ENCODE measurements at places on chromosomes 5 and 9.

DNA sequence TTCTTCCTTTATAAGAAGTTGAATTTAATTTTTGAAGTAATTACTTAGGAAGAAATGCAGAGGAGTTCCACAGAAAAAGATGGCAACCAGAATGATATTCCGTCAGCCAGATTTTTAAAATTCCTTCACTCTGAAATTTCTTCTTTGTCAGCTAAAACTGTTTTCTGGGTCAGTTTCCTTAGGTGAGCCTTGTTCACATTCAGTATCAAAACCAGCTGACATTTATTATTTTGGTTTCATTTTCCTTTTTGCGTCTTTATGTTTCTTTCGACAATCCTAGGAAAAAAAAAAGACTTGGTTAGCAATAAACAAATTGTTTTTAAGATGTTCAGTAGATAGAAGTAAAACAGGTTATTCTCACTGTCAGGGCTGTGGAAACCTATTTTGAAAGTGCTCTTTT is 4.1 kb upstream of the IARS1 start:
- peaks cover 19% of the 10 kb centered on the region for H3K36me3 ChIP-seq
- H3K27me3 ChIP-seq, result no peaks in the 10 kb centered on the region
- H3K4me1 ChIP-seq, result peaks cover 17% of the 10 kb centered on the region
- no peak overlapping the region for H3K27ac ChIP-seq

DNA sequence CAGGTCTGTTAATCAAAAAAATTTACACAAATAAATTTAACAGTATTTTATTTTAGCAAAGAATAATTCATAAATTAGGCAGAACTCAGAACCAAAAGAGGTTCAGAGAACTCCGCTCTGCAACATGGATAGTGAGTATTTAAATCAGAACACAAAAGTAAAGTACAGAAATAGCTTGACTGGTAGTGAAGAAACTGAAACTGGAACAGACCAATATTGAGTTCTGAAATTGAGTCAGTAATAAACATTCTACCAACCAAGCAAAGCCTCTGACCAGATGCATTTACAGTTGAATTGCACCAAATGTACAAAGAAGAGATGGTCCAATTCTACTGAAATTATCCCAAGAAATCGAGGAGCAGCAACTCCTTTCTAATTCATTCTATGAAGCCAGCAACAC is 1542.8 kb downstream of the EFNA5 start:
- H3K4me1 ChIP-seq, result no peaks in the 10 kb centered on the region
- no peaks in the 10 kb centered on the region for H3K36me3 ChIP-seq
- H3K4me3 ChIP-seq, result no peak overlapping the region

DNA sequence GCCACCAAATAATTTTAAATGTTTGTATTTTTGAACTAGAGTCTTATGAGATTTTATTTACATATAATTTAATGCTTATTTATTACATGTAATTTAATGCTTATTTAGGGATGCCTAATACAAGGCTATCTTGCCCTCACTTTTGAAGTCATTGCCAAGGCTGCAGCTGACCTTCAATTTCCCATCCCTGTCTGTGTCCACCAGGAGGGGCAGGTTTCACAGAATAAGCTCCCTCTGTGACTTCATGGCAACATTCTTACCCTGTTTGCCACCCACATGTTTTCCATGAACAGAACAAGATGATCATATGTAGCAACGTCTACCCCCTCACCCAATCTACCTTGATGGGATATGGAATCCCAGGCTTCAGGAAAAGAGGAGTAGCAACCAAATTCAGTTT is 27.0 kb downstream of the C5 start:
- H3K36me3 ChIP-seq, result no peaks in the 10 kb centered on the region
- no peak overlapping the region for H3K4me3 ChIP-seq
- DNase-seq, result no peak
- no peak overlapping the region for H3K27ac ChIP-seq
- no peaks in the 10 kb centered on the region for H3K27me3 ChIP-seq

DNA sequence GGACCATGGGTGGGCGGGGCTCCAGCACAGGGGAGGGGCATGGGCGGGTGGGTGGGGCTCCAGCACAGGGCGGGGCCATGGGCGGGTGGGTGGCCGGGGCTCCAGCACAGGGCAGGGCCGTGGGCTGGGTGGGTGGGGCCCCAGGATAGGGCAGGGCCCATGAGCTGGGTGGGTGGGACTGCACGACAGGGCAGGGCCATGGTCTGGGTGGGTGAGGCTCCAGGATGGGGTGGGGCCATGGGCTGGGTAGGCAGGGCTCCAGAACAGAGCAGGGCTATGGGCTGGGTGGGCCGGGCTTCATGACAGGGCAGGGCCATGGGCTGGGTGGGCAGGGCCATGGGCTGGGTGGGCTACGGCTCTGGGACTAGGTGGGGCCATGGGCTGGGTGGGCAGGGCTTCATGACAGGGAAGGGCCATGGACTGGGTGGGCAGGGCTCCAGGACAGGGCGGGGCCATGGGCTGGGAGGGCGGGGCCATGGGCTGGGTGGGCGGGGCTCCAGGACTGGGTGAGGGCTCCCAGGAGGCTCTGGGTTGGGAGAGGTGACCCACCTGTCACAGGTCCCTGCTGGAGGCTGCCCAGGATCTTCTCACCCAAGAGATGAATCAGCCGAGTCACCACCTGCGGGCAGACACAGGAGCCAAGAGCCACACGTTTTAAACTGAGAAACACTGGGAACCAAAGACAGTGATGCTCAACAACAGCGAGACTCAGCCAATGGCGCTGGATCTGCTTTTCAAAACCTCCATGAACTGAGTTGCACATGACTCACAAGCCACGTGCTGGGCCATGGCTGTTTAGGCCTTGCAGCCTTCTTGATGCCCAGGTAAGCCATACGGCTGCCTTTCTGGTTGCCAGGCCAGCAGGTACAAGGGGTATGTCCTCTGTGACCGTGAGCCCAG is 33.6 kb upstream of the NSMF start:
- no peak overlapping the region for H3K4me3 ChIP-seq
- no peak for DNase-seq
- H3K27me3 ChIP-seq, result no peaks in the 10 kb centered on the region
- peaks cover 10% of the 10 kb centered on the region for H3K4me1 ChIP-seq

DNA sequence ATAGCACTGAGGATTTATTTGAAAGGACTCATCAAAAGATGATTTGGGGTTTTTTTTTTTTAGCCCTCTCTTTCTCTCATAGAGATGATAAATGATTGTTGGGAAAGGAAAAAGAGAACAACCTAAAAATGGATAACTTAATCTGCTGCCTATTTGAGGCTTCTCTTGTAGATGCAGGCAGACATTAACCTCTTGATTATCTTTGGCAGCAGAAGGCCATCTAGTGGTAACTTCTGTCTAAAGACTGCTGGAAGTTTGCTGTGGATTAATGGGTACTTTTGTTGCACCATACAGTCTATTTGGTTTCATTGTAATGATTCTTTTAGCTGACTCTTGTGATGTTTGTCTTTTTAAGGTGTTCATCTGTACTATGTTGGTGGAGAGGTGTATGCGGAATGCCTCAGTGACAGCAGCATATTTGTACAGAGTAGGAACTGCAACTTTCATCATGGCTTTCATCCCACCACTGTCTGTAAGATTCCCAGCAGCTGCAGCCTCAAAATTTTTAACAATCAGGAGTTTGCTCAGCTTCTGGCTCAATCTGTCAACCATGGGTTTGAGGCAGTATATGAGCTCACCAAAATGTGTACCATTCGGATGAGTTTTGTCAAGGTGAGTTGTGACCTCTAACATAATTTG is 18.8 kb downstream of the SMIM32 start:
- no peaks in the 10 kb centered on the region for H3K27me3 ChIP-seq
- H3K4me1 ChIP-seq, result no peaks in the 10 kb centered on the region
- no peak for DNase-seq
- peaks cover 11% of the 10 kb centered on the region for H3K36me3 ChIP-seq

GRCh38 chr5:65412842-65413241 is 68.9 kb downstream of the ADAMTS6 start:
- no peak for DNase-seq
- no peak overlapping the region for H3K4me3 ChIP-seq
- no peaks in the 10 kb centered on the region for H3K36me3 ChIP-seq
- no peaks in the 10 kb centered on the region for H3K4me1 ChIP-seq

GRCh38 chr9:19895006-19895405 is 106.2 kb upstream of the SLC24A2 start:
- H3K27me3 ChIP-seq, result no peaks in the 10 kb centered on the region
- H3K36me3 ChIP-seq, result no peaks in the 10 kb centered on the region
- H3K4me1 ChIP-seq, result no peaks in the 10 kb centered on the region
- no peak overlapping the region for H3K4me3 ChIP-seq

DNA sequence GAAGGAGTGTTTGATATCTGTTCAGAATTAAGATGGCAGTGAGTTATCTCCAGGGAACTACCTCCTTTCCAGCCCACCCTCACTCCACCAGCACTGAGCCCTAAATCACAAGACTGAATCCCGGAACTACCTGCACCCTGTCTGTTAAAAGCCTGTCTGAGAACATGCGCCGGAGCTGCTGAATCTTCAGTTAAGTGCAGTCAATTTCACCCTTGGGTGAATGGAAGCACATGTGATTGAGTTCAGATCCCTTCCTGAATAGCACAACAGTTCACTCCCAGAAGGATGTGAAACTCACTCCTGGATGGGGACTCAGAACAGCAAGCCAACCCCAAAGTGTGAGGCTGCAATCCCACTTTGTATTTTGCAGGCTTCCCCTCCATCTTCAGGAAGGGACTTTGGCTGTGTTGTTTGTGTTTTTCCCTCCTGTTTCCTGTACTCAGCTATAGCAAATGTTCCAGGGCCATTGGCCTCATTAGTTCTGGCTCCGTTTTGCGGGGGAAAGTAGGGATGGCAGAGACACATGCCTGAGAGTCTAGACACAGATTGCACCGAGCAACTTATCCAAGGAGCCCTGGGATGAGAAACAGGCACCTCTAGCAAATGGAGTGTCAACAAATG is 43.4 kb downstream of the DPYSL3 start:
- H3K4me3 ChIP-seq, result no peak overlapping the region
- H3K27ac ChIP-seq, result no peak overlapping the region
- DNase-seq, result no peak
- no peaks in the 10 kb centered on the region for H3K27me3 ChIP-seq

DNA sequence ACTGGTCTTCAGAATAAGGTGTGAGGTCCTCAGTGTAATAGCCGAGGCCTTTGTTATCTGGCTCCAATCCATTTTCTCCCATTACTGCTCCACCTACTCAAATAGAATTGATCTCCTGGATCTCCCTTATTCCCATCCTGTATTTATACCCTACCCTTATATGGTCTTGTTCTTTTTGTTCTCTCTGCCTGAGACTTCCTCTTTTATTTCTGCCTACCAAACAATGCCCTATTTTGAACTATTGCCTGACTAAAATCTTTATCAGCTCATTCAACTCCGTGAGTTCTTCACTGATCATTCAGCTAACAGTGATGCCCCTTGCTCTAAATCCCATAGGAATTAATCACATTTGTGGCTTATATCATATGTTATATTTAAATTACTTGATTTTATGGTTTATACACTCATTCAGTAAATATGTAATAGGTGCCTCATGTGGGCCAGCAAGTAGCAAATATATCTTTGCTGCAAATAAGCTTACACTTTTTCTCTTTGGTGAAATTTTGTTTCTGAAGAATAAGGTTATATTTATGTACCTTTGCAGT is 417.5 kb upstream of the MEF2C start:
- H3K4me3 ChIP-seq, result no peak overlapping the region
- H3K4me1 ChIP-seq, result no peaks in the 10 kb centered on the region
- H3K27me3 ChIP-seq, result no peaks in the 10 kb centered on the region
- no peaks in the 10 kb centered on the region for H3K36me3 ChIP-seq
- DNase-seq, result no peak
- no peak overlapping the region for H3K27ac ChIP-seq

DNA sequence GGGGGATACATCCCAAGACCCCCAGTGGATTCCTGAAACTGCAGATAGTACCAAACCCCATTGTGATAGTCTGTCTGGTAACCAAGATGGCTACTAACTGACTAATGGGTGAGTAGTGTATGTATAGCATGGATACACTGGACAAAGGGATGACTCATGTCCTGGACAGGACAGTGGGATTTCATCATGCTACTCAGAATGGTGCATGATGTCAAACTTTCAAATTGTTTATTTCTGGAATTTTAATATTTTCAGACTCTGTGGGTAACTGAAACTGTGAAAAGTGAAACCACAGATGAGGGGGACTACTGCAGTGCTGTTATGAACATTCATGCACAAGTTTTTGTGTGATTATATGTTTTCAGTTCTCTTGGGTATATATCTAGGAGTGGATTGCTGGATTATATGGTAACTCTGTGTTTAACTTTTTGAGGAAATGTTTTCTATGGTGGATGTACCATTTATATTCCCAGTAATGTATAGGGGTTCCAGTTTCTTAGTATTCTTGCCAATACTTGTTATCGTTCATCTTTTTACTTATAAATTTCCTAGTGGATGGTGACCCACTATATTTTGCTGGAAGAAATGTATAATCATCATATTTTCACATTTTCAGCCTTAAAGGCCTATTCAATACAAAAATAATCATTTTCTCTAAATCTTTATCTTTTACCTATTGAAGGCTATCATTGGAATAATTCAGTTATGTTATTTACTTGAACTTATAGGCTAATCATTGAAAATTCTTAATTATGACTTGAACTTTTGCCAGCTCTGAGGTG is 140.9 kb downstream of the NR3C1 start:
- no peaks in the 10 kb centered on the region for H3K27me3 ChIP-seq
- DNase-seq, result no peak
- H3K27ac ChIP-seq, result no peak overlapping the region
- no peaks in the 10 kb centered on the region for H3K36me3 ChIP-seq

- peaks cover 10% of the 10 kb centered on the region for H3K4me1 ChIP-seq
- H3K4me3 ChIP-seq, result no peak overlapping the region
- H3K27ac ChIP-seq, result no peak overlapping the region
- no peaks in the 10 kb centered on the region for H3K36me3 ChIP-seq
- no peak for DNase-seq
Observed at GRCh38 chr5:34564710-34565235, 91.4 kb upstream of the RAI14 start.

DNA sequence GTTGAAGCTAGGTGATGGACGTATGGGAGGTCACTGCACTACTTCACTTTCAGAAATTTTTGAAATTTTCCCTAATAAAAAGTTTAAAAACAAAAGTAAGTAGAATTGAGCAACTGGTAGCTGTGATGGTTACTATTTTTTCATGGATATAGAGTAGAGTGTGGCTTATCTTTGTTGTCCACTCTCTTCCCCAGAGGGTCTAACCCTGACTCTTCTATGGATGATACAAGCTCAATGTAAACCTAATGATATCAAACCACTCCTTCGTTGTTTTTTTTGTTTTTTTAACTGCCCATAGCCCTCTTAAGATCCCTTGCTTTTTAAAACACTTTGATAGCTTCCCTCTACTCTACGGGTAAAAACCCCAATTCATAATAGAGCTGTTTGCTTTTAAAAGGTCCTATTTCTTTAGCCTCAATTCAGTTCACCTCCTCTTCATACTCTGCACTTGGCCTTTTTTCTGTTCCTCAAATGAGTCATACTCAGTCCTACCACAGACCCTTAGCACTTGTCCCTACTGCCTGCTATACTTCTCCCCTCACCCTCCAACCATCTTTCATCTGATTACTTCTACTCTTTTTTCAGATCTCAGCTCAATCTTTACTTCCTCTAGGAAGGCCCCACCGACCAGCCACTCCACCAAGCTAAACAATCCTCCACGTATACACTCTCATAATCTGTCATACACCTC is 2.6 kb downstream of the HDAC3 start:
- peaks cover 41% of the 10 kb centered on the region for H3K4me1 ChIP-seq
- H3K27me3 ChIP-seq, result no peaks in the 10 kb centered on the region
- no peak overlapping the region for H3K27ac ChIP-seq
- H3K36me3 ChIP-seq, result no peaks in the 10 kb centered on the region
- DNase-seq, result no peak

All from body of pancreas (tissue), 4 donors.